NCI-H2107 (cell line): ENCODE measurements at places on chromosomes 2 and 18.

GRCh38 chr2:149082735-149083134, 44.2 kb downstream of the LYPD6B start:
- DNase-seq: no peak

- DNase-seq: no peak
These were observed 243.8 kb downstream of the FAM210A start for GRCh38 chr18:13482618-13482945.

DNA sequence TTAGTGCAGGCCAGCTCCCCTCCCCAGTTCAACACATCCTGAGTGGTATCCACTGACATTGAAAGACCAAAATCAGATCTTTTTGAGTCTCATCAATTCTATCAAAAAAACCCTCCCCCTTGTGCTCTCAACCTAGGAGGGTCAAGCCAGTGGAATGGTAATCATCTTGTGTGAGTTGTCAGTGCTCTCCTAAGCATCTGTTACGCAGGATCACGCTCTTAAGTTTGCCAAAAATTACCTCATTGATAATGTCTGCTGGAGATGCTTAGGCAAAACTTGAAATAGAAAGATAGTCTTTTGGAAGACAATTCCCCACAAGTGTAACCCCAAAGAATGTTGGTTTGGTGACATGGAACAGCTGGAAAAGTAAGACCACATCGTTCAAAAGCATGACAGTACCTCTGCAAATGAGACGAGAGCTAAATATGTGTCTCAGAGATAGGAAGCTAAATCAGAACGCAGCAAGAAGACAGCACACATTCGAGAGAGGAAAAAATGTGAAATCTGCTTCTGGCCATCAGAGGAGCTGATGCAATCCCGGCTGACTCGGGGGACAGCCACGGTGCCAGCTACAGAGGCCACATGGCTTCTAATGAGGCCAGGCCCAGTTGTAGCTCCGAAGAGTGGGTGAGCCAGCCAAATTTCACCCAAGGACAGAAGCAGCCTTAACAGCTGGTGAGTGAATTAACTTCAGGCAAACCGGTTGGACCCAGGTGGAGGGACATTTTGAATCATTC, 753.9 kb downstream of the RNF144A start:
- DNase-seq: no peak

DNA sequence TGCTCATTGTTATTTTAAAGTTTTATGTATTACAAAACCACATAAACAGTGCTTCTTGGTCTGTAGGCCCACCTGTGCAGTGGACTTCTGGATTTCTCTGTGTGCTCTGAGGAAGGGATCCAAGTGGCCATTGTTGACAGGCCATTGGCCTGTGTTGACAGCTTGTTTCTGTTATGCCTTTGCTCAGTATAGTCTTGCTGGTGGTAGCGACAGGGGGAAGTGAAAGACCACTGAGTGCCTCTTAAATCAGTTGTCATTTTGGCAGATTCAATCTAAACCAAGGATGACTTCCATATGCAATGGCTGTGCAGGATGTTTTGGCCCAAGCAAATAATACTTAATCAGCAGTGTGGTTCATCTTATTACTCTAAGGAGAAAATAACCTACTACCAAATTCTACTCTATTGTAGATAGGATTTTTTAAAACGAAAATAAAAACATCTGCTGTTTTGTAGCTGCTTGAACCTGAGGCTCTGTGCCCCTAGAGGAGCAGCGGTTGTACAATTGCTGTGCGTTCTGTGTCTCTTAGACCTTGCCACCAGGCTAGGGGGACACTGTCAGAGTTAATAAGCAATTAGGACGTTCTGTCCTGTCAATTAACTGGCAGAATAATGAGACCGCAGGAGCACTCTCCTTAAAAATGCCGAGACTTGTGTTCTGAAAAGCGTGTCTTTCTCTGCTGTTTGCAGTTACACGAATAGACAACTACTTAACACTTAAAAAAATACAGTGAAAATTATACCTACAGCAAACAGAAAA, 108.2 kb downstream of the RHBDD1 start:
- no peak for DNase-seq

- DNase-seq: no peak
These were observed 39.5 kb downstream of the TMEM247 start for GRCh38 chr2:46518861-46519260.

GRCh38 chr2:109322641-109323040, 193.6 kb downstream of the SH3RF3 start:
- no peak for DNase-seq

DNA sequence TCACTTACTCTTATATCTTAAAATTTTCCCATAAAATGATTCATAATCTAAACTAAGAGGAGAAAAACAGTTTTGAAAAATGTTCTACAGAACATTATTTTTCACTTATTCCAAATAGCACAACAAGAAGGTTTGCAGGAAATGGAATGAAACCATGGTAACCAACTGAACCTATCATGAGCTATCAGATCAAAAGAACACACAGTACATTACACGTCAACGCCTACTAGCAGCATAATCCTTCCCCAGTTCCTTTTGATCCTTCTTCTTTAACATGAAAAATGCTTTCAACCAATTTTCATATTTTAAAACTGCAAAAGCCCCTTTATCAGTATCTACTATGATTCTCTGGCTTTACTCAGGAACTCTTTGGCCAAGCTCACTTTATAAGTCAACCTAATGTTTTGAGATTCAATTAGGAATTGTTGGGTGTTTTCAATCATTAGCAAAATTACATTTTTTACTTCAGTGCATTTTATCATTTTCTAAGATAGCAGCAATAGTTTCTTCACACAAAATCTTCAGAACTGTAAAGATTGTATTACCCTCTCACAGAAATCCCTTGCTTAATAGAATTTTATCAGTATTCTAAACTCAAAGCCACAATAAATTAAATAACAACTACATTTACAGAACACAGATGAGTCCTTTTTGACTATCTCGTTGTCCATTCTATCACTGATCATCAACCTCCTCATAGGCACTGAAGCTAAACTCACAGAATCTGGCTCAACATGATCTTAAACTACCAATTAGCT, 102.5 kb downstream of the CHN1 start:
- no peak for DNase-seq
